Activated CD4-positive, alpha-beta T cell treated with anti-CD3 and anti-CD28 coated beads, Interleukin-2, amount 50 U/mL, for 48 hours (primary cell): ENCODE measurements at places on chromosomes 1 and 21.

GRCh38 chr1:9110669-9111356 is 18.1 kb downstream of the GPR157 start:
- DNase-seq = peak; percentile 94

DNA sequence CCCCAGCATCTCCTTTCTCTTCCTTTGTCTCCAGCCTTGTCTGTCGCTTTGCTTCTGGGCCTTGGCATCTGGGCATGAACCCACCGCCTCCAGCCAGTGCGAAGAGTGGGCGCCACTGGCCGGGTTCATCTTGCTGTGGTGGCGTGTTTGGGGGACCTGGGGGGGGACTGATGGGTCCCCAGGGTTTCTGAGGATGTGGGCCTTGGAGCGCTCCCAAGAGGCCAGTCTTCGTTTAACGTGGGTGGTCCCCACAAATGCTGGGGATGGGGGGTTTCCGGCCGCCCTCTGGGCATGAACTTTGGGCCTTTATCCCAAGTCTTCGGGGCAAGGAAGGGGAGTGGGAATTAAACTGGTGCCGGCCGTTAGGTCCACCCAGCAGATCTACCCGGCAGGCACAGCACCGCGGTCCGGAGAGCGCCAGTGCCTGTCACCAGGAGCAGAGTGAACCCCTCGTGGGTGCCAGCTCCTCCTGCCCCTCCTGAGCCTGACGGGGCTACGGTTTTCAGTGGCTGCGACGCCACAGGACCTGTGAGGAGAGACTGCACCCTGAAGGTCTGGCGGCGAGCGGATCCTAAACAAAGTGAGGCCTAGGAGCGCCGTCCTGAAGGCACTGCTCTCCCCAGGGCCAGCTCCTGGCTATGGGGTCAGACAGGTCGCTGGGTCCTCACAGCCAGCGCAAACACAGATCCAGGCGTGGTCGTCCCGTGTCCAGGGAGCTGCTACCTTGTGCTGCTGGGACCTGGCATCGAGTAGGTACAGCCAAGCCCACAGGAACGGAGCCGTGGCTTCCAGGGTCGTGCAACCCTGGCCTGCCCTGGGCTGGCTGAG is 12.1 kb upstream of the C1orf174 start:
- no peak for DNase-seq

GRCh38 chr1:110243146-110243545 is 33.0 kb downstream of the KCNC4 start:
- DNase-seq = no peak

DNA sequence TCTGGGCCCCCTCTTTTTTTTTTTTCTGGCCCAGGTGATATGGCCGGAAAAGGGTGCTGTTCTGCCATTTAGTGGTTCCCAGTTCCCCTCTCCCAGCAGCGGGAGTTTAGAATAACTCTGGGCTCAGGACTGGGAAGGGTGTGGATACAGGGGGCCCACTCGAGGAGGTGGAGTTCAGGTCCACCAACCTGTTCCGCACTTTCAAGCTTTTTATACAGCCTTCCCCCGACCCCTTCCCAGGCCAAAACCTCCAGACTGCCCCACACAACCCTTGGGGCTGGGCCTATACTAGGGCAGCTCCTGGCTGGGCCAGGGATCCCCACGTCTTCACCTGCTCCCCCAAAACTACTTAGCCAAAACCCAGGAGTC is 402 bp downstream of the PLEKHG5 start:
- no peak for DNase-seq

GRCh38 chr1:244160455-244161235 is 109.6 kb downstream of the ZBTB18 start:
- DNase-seq = no peak

GRCh38 chr1:165451691-165452090 is 6.8 kb upstream of the RXRG start:
- no peak for DNase-seq

DNA sequence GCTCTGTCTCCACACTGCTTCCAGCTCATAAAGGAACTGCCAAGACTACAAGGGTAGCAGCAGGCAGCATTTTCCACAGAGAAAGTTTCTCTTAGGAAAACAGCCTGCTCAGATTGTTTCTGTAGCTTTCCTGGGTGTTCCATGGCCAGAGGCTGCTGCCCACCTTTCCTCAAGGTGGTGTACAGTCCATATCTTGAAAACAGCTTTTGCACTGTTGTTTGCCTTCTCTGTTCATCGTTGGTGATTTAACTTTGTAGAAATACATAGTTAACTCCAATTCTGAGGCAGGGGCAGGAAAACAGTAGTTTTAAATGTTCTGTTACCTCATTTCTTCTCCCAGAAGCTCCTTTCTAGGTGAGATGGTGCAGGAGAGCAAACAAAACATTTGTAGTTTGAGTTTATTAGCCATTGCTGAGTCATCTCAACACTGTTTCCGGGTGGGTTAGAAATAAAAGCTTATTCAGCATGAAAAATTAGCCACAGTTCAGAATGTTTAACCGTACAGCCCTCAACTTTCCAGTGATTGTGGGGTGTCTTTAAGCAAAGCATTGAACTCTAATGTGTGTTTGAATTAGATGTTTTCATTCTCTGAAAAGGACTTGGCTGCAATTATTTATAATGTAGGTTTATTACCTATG is 41.7 kb downstream of the DIP2A start:
- DNase-seq = no peak

GRCh38 chr21:39004634-39005501 is 178.4 kb downstream of the PSMG1 start:
- no peak for DNase-seq

DNA sequence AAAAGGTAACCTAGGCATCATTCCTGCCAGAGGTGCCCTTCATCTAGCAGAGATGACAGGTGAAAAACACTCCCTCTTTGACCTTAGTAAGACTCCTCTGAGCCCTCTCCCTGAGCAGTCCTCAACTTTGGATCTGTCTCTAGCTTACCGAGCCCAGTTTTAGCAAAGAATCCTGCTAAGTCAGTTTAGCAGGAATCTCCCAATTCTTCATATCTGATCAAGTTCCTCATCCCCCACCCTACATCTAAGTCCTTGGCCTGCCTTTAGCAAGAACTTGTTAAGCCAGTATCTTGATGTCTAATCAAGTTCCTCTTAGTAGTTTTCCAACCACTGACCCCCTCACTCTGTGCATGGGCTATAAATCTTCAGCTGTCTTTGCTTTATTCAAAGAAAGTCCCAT is 235.6 kb downstream of the OMA1 start:
- no peak for DNase-seq

GRCh38 chr1:8562881-8563865 is 245.3 kb downstream of the SLC45A1 start:
- DNase-seq = no peak

GRCh38 chr1:34128186-34128889 is 36.7 kb downstream of the CSMD2 start:
- DNase-seq = no peak

DNA sequence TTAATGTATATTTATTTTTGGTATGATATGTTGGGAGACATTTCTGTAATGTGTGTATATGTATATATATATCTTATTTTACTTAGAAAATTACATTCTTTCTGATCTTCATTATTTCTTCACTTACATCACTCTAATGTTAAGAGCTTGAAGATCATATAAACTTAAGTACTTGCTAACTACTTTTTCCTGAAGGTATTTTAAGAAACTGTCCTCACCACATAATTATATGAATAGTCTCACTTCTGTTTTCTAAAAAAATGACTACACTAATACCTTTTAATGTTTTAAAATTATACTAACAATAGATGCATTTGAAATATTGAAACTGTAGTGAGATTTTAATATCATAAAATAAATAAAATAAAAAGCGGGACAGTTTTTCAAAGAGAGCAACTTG is 377.1 kb downstream of the LRRIQ3 start:
- no peak for DNase-seq

GRCh38 chr1:222127526-222128152 is 385.8 kb upstream of the DUSP10 start:
- DNase-seq = no peak

GRCh38 chr1:189983166-189983890 is 494.3 kb downstream of the BRINP3 start:
- DNase-seq = no peak

DNA sequence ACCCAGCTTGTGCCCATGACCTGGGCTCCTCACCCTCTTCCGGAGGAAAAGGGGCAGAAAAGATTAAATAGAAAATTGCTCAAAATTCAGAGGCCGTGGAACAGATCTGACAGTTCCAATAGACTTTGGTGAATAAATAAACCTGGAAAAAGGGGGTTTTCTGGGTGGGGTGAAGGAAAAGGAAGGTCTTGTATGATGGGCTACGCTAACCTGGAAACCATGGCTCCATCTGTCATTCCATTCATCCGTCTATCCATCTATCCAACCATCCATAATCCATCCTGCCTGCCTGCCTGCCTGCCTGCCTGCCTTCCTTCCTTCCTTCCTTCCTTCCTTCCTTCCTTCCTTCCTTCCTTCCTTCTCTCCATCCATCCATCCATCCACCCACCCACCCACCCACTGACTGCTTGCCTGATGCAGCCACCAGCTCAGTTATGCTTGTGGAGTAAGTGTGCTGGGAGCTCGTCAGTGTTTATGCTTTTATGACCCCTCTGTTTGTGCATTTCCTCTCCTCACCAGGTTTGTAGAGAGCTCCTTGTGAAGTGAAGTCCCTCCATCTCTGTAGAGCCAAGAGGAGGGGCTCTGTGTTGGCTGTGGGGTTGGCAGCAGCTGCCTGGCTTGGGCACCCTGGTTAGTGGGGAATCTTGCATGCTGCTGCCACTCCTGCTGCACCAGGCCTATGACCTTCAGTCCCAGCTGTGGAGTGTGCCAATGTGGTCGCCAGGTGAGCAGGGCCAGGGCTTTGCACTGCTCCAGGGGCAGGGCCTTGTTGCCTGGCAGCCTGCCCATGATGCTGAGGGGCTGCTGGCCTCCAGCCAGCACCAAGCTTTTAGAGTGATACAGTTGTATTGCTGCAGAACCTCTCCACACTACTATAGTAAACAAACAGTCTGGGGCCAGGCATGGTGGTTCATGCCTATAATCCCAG is 16.0 kb upstream of the POU3F1 start:
- DNase-seq = no peak

DNA sequence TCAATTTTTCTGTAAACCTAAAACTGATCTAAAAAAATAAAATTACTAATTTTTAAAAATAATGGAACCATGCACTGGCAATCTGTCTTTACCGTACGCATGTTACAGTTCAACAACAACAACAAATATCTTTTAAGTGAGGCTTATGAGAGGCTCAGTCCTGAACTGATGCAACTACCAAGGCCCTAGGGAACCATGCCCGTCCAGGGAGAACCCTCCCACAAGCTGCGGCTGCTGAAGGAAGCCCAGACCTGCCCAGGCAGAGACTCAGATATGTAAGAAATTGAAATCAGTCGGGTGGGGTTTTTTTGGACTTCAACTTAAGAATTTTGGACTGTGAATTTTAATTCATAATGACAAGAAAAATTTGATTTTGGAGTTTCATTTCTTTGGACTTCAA is 91.1 kb downstream of the NPHP4 start:
- no peak for DNase-seq

DNA sequence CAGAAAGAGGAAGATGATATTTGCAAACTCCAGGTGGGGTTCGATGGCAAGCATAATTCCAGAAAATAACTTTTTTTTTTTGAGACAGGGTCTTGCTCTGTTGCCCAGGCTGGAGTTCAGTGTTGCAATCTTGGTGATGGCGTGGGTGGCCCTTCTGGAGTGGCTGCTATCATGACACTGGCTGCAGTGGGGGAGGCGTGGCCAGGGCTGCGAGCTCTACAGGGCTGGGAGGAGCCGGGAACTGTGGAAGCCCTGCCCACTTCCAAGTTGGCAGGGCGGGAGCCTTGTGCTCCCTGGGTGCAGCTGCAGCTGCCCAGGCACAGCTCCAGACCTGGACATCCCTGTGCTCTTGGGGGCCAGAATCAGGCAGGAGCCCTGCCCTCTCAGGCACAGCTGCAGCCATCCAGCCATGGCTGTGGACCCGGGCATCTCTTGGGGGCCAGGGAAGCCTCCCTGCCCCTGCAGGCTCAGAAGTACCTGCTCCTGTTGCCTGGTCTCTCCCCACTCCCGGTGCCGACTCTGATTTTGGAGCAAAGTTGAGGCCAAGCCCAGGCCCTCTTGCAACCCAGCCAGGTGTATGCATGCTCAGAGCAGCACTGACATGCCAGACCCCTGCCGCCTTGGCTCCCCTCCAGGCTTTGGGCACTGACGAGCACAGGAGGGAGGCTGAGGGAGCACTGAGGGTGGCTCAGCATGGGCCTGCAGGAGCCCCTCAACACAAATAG is 7.2 kb upstream of the BCL10 start:
- no peak for DNase-seq

DNA sequence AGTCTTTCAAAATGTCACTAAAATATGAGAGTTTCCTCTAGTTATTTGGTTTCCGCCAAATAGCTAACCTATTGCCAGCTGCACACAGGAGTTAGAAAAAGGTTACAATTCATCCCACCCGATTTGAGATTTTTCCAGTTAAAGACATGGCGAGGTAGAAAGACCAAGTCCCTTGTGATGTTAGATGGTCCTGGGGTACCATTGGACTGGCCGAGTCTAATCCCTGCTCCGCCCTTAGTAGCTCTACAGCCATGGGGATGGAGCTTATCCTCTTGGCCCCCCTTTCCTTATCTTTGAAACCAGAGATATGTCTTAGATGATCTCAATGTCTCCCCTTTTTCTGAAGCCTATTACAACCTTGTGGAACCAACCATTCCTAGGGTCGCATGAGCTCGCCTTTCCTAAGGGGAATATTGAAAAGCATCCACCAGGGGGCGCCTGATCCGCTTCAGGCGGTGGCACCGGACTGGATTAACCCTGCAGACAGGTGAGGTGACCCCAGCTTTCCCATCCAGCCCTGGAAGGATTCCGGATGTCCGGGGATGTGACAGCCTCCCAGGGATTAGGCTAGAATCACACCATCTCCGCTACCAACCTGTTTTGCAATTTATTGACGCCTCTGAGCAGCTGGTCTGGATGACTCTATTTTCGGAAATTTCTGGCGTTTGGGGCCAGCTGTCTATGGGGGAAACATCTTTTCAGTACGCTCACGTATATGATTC is 68.3 kb upstream of the SIM2 start:
- DNase-seq = peak; percentile 73

- no peak for DNase-seq
Measured at GRCh38 chr1:64775113-64775512, 30.2 kb downstream of the RAVER2 start.

- no peak for DNase-seq
Measured at GRCh38 chr1:54549181-54549924, 1.3 kb downstream of the ACOT11 start.

DNA sequence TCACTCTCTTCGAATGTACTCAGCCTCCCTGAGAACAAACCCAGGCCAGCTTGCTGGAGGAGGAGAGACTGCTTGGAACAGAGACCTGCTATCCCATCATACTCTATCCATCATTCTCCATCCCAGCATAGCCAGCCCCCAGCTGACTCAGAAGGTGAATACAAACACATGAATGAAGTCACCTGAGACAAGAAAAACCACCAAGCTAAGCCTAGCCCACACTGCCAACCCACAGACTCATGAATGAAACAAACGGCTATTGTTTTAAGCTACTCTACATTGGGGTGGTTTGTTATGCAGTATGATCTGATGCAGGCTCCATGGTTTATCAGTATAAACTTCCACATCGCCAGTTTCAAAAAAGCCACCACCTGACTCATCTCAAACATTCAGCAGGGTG is 395.6 kb downstream of the SETD4 start:
- DNase-seq = peak; percentile 5

GRCh38 chr21:33441489-33442477 is 38.0 kb downstream of the TMEM50B start:
- no peak for DNase-seq

- DNase-seq = no peak
Measured at GRCh38 chr1:224879162-224879803, 50.2 kb upstream of the DNAH14 start.
